EH (cell line): ENCODE measurements at places on chromosomes 7 and 10.

DNA sequence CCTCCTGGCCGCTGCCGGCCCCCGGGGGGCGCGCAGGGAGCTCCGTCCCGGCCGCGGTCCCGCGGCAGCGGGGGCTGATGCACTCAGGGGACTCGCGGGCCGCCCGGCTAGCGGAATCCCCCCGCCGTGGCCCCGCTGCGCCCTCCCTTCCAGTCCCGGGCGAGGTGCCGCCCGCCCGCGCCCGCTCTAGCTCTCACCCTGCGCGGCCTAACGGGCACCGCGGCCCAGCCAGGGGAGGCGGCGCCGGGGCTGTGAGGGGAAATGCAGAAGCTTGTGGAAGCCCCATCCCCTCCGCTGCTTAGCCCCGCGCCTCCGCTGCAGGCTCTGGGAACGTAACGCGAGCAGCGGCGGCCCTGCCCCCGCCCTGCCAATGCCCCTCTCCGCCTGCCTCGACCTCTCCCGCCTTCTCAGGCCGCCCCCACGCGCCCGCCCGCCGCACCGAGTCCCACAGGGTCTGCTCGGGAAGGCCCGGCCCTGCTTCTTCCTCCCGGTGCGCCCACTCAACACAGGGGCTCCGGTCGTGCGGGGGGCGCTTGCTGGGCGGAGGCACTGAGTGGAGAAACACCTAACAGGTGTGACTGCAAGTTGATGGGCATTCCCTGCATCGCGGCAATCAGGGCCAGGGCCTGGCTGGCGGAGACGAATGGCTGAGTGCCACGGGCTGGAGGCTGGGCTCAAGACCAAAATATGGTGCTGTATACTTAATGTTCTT is 384 bp upstream of the TMEM229A start:
- no peak for DNase-seq

GRCh38 chr10:69959911-69960310 is 92.7 kb upstream of the MACROH2A2 start:
- no peak for DNase-seq

DNA sequence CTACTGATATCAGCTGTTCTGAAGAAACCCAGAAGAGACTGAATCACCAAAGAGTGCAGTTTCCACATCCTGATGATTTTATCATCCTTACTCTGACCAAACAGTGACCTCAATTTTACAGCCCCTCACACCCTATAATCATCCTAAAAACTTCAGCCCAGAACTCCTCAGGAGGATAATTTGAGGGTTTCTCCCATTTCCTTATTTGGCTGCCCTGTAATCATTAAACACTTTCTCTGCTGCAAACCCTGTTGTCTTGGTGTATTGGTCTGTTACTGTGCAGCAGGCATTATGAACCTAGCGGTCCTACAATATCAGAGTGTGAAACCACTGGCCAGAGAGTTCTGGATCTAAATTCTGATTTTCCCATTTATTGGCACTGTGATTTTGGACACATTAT is 141.7 kb downstream of the PCLO start:
- no peak for DNase-seq

DNA sequence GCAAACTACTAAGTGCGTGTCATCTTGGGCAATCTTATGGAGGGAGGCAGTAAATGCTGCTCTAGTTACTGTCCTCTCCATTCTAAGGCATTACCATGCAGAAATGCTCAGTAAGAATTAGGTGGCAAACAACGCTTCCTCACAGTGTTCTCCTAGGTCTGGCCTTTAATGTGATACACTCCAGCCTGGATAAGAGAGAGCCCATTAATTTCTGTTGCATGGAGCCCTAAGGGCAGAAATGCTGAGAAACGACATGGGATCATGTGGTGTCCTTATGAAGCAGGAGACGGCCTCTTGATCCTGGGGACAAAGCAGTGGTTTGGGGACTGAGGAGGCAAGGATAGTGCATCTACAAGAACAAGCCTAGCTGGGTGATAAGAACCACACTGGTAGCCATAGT is 44.0 kb downstream of the SLC25A13 start:
- DNase-seq = no peak

- peak; percentile 52 for DNase-seq
Measured at GRCh38 chr7:106095634-106096033, 16.5 kb downstream of the SYPL1 start.

- DNase-seq = peak; percentile 9
Measured at GRCh38 chr10:13102002-13102794, 2.2 kb downstream of the OPTN start.

- DNase-seq = no peak
Measured at GRCh38 chr7:28105234-28105633, 75.4 kb downstream of the JAZF1 start.

GRCh38 chr10:8227246-8227645 is 172.8 kb downstream of the GATA3 start:
- no peak for DNase-seq

DNA sequence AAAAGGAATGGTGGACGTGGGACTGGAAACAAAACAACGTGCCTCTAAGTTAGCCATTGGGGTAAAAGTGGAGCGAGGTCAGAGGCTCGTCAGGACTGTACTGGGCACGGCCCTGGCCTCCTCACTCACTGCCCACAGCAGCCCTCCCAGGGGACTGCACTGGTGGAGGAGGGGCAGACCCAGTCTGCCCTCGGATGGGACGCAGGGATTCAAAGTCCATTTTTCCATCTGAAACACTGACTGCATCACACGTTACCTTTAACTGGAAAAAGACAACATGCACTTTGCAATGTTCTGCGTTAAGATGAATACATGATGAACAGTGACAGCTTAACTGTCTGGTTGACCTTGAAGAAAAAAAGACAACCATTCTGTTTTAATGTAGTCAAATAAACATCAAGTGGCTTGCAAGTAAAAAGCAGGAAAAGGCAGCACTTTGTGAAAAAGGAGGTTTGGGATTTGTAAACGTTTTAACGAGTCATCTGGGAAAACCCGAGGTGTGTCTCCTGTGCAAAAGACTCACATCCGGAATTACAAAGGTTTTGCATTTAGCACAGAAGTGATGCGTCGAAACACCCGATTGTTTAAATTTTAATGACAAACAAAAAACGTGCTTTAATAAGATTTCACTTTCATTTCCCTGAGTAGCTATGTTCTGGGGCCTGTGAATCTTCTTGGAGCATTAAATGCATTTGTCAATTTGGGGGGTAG is 18.8 kb downstream of the KLF6 start:
- peak; percentile 25 for DNase-seq

DNA sequence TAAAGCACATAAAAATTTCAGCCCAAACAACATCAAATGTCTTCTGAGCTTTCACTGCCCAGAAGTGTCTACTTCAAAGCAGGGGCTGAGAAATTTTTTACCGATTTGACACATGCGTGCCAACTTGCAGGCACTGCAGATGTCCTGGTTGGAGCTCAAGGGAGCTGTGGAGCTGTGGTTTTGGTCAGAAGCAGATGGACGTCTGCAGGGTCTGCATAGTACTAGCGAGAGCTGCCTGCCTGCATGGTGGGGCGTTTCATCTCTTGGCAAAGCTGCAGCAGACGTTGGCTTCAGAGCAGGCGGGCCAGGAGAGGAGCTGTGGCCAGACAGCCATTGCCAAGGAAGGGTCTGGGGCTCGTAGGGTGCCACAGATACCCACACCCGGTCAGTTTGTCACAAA is 296.7 kb downstream of the GLRX3 start:
- DNase-seq = no peak

GRCh38 chr10:77974396-77975074 is 48.0 kb upstream of the DLG5 start:
- peak; percentile 65 for DNase-seq

- DNase-seq = peak; percentile 78
Measured at GRCh38 chr10:17649836-17650235, 5.9 kb downstream of the STAM start.

DNA sequence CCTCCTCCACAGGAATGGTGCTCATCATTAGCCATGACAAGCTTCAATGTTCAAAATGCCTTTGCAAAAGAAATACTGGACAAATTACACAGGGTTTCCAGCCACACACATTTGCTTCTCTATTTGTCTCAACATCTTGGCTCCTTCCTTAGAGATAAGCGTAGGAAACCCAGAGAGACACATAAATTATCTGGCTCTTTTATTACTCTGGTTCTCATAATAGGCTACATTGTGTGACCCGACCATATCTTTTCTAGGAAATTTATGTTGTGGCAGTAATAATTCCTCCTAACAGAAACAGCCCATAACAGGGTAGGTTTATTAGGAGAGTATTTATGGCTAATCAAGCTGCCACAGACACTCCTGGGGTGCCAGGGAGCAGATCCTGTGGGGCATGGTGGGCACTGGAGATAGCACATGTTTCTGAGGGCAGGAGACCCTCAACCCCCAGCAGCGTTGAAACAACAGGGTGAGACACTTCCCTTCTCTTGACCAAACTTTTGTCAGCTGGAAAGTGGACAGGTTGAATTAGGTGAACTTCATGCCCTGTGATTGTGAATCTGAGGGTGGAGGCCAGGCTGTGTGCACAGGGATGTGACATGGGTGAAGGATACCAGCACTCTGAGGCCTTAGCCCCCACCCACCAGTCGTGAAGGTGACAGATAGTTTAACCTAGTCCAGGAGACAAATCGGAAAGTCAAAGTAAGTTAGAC is 295.9 kb upstream of the ZNF32 start:
- DNase-seq = no peak

GRCh38 chr7:101218236-101219125 is 516 bp downstream of the ZNHIT1 start:
- peak; percentile 24 for DNase-seq

DNA sequence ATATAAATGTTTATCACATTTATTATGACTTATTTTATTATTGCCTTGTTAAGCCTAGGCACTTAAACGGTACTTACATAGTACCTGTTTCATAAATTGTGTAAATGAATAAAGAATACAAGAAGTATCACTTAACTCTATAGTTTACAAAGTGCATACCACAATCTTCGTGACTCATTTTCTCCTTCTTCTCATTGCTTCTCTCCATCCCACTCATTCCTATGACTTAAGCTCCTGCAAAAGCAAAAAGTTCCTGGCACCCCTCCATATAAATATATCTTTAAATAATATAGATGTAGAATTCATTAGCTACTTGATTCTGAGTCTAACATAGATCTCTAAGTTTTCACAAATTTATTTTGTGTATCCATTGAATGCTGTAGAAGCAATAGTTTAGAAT is 1382.0 kb upstream of the CELF2 start:
- DNase-seq = peak; percentile 63

DNA sequence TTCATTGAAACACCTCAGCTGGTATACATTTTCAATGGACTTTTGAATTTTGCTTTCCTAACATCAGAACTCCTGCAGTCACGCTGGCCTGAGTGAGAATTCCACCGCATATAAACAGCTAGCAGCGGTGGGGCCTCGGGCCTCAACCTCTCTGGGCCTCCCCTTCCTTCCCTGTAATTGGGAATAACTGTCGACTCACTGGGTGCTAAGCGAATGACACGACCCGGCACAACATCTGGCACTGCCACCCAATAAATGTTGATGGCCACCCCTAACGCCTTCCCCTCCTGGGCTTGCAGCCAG is 670 bp downstream of the RCC1L start:
- no peak for DNase-seq

- no peak for DNase-seq
Measured at GRCh38 chr10:78547397-78547796, 513.7 kb downstream of the RPS24 start.

DNA sequence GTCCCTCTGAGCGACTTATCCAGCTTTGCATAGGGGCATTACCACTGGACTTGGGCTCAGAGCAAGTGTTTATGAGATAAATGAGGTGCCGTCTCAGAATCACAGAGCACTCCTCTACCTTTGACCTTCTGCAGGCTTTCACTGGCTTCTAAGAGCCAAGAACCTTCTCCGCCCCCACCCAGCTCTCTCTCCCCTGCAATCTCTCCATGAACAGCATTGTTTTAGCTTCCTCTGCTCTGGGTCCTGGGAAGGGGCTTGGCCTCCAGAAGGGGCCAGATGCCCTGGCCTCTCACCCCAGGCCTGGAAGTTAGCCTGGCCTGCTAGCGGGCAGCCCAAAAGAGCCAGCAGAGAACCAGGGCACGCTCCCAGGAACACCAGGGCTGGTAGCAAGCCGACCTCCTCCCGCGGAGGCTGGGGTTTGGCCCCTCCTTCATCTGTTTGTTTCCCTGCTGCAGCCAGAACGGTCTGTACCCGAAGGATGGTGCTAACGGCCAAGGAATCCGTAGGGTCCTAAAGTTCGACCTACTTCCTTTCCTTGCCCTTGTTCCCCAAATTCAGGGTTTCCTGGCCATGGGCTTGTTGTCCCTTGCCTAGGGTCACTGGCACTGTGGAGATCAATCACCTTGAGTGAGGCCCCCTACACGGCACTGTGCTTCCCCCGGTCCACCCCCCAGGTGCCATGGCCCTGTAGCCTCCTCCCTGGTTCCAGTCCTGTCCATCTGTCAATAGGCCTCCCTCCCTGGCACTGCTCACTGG is 18.7 kb upstream of the DDIT4 start:
- peak; percentile 77 for DNase-seq

GRCh38 chr7:44269417-44269816 is 56.0 kb downstream of the CAMK2B start:
- no peak for DNase-seq

DNA sequence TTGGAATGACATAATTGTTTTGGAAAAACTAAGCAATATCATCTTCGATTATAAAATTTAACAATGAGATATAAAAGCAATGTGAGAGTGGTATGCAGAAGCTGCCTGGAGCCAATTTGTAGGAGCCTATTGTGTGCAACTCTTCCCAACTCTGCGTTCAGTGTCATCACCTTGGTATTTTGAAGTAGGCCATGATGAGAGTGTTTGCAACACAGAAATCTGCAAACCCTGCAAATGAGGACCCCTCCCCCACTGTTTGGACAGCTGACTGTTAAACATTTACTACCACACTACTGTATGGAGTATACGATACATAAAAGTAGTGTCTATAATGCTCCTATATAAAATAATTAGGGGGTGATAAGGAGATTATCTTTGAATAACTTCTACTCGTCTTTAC is 531.3 kb downstream of the ATRNL1 start:
- peak; percentile 2 for DNase-seq

GRCh38 chr10:96034625-96035024 is 8.8 kb upstream of the CCNJ start:
- DNase-seq = no peak

- peak; percentile 1 for DNase-seq
Measured at GRCh38 chr7:97731736-97732564, at the start of gene TAC1. TSS of gene TAC1 (plus strand) at chr7:97732086. CDS start at chr7:97732613, 527 bp downstream.

GRCh38 chr7:5450549-5451327 is 27.1 kb upstream of the TNRC18 start:
- peak; percentile 64 for DNase-seq

- no peak for DNase-seq
Measured at GRCh38 chr7:96774358-96774757, 64.7 kb upstream of the SEM1 start.

DNA sequence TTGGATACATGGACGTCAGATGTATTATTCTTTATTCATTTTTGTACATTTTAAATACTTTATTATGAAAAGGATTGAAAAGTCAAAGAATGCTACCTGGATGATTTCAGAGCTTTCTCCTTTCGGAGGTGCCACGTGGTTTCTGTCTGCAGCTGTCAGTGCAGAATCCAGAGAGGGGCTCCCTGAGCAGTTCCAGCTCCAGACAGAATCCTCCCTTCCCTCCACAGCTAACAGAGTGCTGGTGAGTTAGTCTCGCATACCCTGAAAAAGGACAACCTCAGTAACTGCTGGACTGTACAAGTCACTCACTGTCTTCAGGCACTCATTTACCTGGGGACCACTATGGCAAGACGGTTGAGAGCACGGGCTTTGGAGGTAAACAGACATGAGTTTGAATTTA is 10.9 kb downstream of the DNMBP start:
- DNase-seq = no peak

- no peak for DNase-seq
Measured at GRCh38 chr7:48964074-48964473, 39.7 kb downstream of the CDC14C start.
